T-helper 9 cell (primary cell): ENCODE measurements at places on chromosomes 13 and 19.
A peak's percentile ranks its signal among the peaks of the same experiment; 100 is the strongest.

DNA sequence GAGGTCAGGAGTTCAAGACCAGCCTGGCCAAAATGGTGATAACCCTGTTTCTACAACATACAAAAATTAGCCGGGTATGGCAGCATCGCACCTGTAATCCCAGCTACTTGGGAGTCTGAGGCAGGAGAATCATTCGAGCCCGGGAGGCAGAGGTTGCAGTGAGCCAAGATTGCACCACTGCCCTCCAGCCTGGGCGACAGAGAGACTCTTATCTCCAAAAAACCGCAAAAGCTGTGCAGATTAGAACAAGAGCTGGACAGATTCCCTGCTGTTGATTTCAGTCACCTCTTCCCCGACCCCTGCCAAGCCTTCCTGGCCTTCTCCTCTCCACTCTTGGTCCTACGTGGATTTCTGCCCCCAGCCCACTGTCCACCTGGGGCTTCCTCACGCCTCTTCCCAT, 8.3 kb downstream of the CAMSAP3 start:
- DNase-seq = no peak

DNA sequence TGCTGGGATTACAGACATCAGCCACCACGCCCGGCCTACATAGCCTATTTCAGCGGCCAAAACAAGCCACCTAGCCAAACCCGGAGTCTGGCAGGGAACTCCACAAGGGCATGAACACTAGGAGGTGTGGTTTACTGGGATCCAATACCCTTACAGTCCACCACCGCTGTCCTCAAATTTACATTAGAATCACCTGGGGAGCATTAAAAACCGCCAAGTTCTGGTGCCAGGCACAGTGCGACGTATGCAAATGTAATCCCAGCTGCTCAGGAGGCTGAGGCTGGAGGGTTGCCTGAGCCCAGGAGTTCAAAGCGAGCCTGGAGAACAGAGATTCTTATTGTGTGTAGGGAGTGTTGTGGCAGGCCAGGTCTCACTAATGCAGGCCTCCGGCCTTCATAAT, 4.2 kb upstream of the AP1M1 start:
- DNase-seq = no peak

DNA sequence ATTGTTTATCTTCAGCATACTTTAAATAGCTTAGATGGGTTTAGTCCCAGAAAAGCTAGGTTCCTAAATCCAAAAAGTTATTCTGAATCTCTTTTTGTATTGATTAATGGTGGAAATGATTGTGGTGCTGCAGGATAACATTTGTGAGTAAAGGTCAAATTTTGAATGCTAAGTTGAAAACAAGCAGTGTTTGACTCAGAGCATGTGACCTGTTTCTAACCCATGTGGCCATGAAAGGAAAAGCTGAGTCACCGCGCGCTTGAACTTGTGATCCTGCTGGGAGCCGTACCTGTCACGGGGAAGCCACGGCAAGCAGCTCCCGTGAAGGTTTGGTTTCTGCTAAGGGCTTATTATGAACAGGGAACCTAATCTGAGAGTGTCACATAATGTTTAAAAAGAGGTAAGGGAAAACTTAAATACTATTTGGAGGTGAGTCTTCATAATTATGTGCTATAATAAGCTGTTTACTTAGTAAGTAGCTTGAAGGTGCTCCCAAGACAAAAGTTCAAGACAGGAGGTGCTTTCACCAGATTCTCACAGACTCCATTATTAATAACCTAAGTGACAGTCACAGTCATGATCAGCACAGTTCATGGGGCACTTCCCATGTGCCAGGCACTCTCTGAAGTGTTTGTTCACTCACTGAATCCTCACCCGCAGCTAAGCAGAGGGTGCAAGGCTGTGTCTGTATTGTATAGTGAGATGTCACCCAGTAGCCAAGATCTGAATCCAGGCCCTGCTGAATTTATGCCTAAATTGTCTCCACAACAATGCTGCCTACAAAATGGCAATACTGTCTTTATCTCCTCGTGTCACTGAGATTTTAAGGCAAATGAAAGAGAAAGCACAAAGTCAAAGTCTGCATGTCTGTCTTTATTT, 286.5 kb downstream of the MYO16 start:
- peak; percentile 41 for DNase-seq

GRCh38 chr19:55273978-55274707, 5.8 kb downstream of the HSPBP1 start:
- DNase-seq = no peak

DNA sequence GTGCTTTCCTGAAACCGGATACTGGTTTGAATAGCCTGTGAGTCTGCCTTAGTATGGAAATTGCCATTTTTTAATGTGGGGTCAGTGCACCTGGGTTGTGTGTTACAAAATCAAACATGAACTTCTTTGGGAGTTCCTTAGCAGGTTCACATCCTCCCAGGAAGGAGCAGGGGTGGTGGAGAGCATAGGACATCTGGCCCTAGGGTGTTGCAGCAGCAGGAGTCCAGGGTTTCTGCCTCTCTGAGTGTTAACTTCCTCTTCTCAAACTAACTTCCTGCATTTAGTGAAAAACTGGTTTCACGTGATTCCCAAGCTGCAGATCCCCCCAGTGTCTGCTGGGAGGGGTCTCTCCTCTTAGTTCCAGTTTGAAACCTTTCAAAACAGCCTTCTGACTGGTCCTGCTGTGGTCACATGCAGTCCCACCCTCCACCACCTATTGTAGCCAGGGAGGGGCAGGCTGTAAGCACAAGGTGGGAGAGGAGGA, 7.2 kb downstream of the RNASEH2B start:
- no peak for DNase-seq

GRCh38 chr13:97654236-97654635, 220.3 kb downstream of the RAP2A start:
- DNase-seq = no peak

- no peak for DNase-seq
Measured at GRCh38 chr19:32672841-32673240, 2.1 kb downstream of the ANKRD27 start.

- peak; percentile 48 for DNase-seq
Measured at GRCh38 chr19:38877781-38878574, at the start of gene RINL. Gene RINL, minus strand, starts transcription at chr19:38878275. Its CDS starts 1,533 bp downstream, at chr19:38876742.

- DNase-seq = no peak
Measured at GRCh38 chr13:84946192-84946591, 853.0 kb downstream of the SLITRK6 start.

- DNase-seq = no peak
Measured at GRCh38 chr13:21823949-21824348, 153.1 kb downstream of the FGF9 start.

DNA sequence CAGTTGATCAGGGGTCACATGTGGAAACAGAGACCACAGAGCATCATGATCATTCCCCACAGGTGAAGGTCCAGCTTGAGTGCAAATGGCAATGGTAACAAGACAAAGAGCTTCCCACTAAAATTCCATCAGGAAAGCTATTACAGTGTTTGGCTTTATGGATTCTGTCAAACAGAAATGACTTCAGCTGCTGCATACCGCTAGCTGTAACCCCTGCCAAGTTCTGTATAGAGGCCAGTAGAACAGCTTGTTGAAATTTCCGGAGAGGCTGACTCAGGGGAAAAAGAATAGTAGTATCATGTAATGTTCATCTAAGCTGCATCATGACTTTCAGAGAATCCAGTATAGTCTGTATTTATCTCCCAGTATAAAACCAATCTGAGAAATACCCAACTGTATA, 1704.7 kb downstream of the SLITRK5 start:
- DNase-seq = no peak

DNA sequence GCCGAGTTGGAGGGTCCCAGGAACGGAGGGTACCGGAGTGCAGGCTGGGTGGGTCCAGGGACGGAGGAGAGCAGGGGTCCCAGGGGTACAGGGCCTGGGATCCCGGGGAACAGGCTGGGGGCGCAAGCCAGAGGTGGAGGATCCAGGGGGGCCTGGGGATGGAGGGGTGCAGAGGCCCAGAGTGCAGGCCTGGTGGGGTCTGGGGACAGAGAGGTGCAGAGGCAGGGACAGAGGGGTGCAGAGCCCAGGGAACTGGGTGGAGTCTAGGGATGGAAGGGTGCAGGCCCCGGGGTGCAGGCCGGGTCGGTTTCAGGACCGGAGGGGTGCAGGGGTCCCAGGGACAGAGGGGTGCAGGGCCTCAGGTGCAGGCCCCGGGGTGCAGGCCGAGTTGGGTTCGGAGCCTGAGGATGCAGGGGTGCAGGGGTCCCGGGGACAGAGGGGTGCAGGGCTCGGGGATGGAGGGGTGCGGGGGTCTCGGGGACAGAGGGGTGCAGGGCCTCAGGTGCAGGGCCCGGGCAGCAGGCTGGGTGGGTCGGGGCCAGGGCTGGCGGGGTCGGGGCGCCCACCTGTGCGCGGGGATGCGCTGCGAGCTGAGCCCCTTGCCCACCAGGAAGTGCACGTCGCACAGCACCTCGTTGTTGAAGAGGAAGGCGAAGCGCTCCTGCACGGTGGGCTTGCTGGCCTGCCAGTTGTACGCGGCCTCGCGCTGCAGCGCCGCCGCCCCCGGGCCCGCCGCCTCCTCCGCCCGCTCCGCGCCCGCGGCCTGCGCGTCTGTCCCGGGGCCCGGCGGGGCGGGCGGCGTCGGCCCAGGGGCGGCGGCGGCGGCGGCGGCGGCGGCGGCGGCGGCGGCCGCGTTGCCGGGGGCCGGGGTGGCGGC, 545 bp downstream of the BTBD2 start:
- no peak for DNase-seq

DNA sequence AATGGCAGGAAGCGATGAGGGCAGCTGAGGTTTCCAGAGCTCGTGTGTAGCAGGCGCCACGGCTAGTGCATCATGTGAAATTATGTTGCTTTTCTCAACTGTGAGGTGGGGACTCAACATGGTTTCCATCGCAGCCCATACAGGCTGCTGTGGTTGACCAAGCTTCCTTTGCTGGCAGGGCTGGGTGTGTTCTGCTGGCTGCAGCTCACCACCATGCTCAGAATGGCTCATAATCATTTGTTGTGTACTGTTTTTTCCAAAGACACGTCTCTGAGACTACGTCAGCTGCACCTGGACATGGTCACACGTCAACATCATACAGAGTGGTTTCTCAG, 16.1 kb upstream of the RASA3 start:
- DNase-seq = peak; percentile 79

DNA sequence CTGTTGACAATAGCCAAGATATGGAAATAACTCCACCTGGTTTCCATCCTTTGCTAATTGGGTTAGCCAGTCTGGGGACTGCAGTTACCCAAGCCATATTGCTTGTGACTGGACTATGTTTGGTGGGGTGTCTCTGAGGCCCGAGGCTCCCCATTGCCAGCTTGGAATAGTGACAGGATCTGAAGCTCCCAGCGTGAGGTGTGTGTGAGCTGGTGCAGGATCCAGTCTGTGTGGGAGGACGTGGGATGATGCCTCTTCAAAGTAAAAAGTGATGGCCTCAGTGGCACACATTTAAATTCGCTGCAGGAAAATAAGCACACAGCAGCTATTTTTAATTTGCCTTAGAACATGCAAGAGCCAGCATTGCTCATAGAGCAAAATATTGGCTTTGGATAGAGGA, 75.0 kb downstream of the TEX26 start:
- DNase-seq = no peak

- DNase-seq = no peak
Measured at GRCh38 chr13:83941701-83942335, 59.5 kb upstream of the SLITRK1 start.

GRCh38 chr19:17332677-17333581, 1.7 kb downstream of the ANO8 start:
- no peak for DNase-seq

GRCh38 chr13:46213242-46213641, 1.5 kb downstream of the LRRC63 start:
- no peak for DNase-seq

- peak; percentile 4 for DNase-seq
Measured at GRCh38 chr19:11767633-11768133, 883 bp downstream of the ZNF441 start.

- DNase-seq = no peak
Measured at GRCh38 chr19:50167314-50167721, 4.2 kb upstream of the IZUMO2 start.

DNA sequence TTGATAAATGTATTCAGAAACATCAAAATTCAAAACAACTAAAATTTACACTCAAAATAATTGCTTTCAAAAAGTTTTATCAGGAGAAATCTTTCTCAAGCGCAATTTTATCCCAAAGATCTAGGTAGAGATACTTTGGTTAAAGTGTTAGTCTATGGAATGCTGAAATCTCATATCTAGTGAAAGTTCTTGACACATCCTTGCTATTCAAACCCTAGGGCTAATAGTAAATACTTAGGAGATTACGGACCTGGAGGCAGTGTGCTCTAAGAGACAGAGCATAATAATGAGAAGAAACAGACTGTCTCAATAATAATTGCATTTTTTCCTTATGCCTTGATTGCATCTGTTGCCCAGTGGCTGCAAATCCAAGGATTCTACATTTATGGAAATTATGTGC, 330.8 kb downstream of the DACH1 start:
- DNase-seq = no peak

DNA sequence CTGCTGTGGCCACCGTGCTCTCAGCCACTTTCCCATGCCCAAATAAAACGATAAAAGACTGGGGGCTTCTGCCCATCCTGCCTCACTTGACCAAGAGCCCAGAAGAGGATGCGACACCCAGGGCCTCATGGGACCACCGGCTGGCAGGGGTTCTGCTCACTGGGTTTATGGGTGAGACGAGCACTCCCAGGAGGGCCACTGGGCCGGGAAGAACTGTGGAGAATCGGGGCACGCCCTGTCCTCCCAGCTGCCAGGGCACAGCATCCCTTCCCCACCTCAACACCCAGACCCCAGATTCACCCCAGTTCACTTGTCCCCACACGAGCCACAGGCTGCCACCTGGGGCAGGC, 4.7 kb upstream of the F10 start:
- DNase-seq = no peak

DNA sequence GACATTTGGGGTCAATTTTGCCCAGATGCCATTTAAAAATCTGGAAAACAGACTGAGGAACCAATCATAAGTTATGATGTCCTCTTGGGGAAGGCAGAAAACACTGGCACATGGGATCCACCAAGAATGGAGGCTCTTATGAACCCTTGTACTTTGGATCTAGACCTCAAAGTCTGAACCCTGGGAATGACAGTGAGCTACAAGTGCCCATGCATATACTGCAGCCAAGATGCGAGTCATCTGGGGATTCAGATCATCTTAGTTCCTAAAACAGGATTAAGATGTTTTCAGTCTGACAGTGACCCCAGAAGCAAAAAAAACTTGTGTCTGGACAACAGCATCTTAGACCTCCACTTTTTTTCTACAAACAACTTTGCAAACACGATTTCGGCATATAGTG, 100.2 kb upstream of the SIAH3 start:
- DNase-seq = no peak

DNA sequence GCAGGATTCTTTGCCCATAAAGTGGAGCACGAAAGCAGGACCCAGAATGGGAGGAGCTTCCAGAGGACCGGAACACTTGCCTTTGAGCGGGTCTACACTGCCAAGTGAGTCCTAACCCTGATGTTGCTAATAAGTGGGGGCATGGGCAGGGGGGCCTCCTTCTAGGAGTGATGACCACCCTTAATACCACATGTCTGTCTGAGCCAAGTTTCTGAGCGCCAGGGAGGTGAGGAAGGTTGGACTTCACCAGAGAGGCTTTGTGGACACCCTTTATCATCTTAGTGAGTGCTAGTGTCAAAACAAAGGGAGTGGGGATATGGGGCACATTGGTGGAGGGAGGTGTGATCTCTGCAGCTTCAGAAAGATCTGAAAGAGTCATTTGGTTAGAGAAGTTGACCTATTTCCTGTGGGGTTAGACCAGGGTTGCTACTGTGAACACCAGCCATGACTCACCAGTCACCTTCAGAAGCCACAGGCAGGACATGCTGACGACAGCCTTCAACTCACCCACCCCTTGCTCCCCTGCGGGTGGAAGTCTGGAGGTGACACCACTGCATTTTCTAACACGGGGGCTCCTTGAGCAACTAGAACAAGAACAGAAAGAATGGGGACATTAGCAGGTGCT, 8.8 kb downstream of the ALOX5AP start:
- peak; percentile 69 for DNase-seq
